ENCODE measurements at places on chromosomes 1 and 21.

DNA sequence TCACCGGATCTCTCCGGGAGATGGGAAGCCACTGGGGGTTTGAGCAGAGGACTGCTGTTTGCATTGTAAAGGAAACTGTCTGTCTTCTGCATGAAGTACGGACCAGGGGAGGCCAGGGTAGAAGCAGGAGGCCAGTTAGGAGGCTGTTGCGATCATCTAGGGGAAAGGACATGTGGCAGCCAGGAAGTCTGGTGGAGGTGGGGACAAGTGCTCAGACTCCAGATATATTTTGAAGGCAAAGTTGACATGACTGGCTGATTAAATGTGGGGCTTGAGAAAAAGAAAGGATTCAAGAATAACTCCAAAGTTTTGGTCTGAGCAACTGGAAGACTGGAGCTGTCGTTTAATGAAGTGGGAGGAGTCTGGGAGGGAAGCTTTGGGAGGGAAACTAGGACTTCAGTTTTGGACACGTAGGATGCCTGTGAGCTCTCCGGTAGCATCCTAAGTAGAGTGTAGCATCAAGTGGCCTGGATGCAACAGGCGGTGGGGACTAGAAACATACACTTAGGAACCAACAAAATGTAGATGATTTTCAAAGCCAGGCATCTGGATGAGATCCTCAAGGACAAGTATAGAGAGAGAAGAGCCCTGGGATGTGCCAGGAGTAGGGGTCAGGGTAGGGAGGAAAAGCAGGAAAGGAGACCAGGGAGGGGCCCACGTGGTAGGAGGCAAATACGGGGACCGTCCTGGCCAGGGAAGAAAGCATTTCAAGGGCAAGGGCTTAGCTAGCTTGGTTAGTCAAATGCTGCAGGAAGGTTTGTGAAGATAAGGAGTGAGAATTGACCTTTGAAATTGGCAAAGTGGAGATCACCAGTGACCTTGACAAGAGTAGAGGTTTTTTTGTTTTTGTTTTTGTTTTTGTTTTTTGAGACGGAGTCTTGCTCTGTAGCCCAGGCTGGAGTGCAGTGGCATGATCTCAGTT, 3.7 kb upstream of the C1orf210 start:
- no peak for DNase-seq

DNA sequence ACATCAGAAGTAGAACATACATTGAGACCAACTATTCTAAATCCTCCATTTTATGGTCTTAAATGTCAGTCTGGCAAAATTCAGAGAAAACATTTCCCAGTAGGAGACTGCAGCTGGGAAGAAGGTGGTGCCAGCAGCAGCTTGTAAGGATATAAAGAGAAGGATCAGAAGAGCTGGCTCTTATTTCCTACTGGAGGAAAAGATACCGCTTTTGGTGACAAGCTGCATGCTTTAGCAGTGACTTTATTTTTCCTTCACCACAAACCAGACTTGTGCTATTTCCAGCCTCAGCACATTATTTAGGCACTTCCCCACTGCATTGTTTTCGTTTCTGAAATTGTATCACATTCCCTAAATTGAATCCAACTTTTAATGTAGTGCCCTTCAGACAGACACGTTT, 28.4 kb downstream of the RNF11 start:
- DNase-seq = no peak

- peak; percentile 41 for DNase-seq
Measured at GRCh38 chr21:45559216-45560105, 17.2 kb upstream of the SLC19A1 start.

- no peak for DNase-seq
Measured at GRCh38 chr1:19892129-19892528, 9.9 kb downstream of the OTUD3 start.

DNA sequence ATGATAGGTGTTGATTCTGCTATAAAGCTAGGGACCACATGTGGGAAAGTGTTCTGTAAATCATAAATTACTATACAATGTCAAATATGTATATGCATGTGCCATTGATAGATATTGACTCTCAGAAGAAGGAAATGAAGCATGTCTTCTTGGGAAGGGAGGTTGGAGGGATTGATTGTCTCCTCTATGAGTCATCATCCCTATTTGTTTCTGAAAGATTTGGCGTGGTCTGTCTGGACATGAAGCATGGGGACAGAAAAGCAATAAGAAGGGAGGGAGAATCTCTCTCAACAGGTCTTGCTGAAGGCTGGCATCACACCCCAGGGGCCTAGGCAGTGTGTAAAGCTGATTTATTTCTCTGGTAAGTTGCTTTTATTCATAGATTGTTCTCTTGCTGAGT, 98.0 kb upstream of the KCNJ6 start:
- no peak for DNase-seq

DNA sequence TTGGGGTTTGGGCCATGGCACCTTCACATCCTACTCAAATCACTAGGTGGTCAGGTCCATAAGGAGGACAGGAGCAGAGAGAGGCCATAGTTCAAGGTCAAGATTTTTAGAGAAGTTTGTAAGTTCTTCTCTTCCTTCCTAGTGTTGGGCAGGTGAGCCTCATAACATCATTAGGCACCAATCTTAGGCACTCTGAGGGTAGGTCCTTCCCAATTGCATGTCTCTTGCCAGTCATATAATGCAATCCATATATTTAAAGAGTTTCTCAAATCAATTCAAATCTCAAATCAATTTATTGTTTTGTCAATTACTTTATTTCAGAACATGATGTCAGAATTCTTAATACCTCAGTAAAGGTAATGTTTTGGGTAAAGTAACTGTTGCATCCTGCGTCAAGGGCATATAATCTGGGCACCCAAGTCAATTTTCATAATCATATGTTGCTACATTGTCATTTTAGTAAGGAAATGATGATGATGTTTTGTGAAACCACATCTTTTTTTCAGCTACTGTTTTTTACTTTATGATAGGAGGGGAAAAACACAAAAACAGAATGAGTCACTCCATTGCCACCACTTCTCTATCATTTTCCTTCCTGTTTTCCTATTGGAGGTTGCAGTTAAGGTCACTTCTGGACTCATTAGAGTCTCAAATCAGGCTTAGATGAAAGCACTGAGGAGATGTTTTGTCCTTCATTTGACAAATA, 122.7 kb downstream of the UCHL5 start:
- DNase-seq = no peak

DNA sequence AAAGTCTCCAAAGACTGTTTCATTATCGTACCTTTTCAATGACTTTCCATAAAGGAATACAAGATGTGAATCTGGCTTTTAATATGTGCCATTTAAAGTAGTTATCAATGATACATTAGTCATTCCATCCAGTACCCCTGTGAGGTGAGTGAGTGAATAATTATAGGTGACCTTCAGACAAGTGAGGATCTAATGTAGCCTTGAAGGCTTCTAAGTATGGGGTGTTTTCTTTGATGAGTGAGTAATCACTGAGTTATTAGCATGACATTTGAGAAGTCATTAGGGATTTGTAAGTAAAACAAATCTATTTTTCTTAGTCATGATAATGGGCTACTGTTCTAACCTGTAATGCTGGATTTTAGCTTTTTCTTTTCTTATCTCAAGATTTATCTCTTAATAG, 831.4 kb downstream of the ADGRL2 start:
- DNase-seq = no peak

- no peak for DNase-seq
Measured at GRCh38 chr1:161710560-161710959, 3.5 kb downstream of the FCRLA start.

- peak; percentile 57 for DNase-seq
Measured at GRCh38 chr1:7407980-7408770, 362.9 kb upstream of the VAMP3 start.

DNA sequence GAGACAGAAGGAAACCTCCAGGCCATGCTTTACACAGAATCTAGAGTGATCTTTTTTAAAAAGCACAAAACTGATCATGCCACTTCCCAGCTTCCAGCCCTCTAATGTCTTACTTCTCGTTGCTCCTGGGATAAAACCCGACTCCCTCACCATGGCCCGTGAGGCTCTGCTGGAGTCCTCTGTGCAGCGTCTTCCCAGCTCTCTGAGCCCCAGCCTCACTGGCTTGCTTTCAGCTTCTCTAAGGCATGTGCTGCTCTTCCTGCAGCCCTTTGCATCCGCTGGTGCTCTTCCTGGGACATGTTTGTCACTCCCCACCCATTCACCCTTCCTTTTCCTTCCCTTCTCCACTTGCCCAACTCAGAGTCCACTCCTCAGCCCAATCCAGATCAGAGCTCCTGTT, 184.1 kb downstream of the AK5 start:
- DNase-seq = no peak

- no peak for DNase-seq
Measured at GRCh38 chr1:52798331-52798730, 44.2 kb upstream of the ZYG11A start.

GRCh38 chr1:4271338-4271998, 371.4 kb upstream of the C1orf174 start:
- DNase-seq = no peak

- no peak for DNase-seq
Measured at GRCh38 chr1:209456878-209457277, 126.6 kb upstream of the CAMK1G start.

- DNase-seq = no peak
Measured at GRCh38 chr1:77652268-77652667, 30.2 kb downstream of the ZZZ3 start.

- no peak for DNase-seq
Measured at GRCh38 chr1:93629101-93630059, 52.3 kb downstream of the BCAR3 start.

GRCh38 chr1:117067533-117068370, 7.6 kb downstream of the TTF2 start:
- DNase-seq = no peak

- no peak for DNase-seq
Measured at GRCh38 chr1:161313554-161314200, 504 bp upstream of the SDHC start.

DNA sequence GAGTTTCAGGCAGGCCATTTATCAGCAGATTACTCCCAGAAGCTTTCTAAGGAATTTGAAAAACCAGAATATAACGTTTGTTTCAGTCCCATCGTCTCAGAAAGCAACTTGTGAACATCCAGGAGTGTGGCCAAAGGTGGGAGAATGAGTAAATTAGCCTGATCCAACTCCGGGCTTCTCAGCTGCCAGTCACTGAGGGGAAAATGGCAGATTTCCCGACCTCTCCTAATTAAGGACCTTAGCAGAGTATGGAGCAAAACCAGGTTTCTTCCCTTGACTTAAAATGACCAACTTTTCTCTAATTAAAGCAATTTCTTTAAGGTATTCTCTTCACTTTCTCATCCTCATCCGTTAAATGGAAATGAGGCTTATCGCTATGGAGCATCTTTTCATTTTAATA, 1.0 kb downstream of the CORT start:
- DNase-seq = no peak

DNA sequence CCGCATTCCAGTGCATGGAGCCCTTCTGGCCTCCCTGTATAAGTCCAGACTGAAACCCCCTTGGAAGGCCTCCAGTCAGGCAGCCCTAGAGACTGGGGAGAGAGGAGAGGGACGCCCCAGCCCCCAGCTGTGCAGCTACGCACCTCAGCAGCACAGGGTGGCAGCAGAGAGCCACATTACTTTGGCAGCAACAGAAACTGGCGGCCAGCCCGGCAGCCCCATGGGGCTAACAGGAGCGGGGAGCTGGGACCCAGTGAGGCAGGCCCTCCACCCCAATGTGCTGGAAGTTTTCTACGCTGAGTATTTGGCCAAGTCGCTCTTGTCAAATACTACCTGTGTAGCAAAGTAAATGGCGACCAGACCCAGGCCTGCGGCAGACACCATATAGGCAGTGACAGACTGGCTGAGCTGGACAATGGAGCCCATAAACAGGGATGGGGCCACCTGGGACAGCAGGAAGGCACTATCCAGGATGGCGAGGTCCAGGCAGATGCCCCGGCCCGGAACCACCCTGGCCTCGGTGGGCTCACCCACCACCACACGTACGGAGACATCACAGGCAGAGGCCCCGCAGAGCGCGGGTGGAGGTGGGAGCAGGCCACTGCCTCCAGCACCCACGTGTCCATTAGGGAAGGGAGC, 21.2 kb downstream of the SLC45A3 start:
- DNase-seq = peak; percentile 90

GRCh38 chr1:80050085-80050484, 1043.6 kb upstream of the ADGRL4 start:
- no peak for DNase-seq

DNA sequence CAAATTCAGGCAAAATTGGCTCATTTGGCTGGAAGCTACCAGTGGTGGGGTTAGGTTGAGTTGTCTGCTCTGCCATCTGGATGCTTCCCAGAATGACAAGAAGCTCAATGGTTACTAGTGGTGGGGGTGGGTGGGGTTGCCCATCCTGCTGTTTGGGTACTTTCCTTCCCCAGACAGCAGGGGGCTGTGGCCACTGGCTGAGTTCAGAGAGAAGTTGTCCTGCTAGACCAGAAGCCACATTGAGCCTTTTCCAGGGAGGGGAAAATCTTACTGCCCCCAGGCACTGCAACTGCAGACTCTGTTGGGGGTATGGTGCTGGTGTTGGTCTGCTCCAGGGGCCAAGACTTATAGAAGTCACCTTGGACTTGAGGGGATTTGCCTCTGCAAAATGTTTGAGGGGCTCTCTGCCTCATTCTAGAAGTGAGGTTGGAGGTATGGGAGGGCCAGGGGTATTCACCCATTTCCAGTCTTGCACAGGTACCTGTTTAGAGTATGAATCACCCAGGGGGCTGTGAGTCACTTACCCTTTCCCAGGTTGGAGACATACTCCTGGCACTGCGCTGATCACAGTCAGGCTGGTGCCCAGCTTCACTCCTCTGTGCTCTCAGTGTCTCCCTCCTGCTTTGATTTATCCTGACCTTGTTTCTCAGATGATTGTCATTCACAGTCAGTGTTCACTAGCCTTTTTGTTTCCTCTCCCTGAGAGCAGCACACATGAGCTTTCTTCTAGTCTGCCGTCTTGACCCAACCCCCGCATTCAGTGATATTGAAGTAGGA, 89.1 kb upstream of the NEGR1 start:
- DNase-seq = no peak

DNA sequence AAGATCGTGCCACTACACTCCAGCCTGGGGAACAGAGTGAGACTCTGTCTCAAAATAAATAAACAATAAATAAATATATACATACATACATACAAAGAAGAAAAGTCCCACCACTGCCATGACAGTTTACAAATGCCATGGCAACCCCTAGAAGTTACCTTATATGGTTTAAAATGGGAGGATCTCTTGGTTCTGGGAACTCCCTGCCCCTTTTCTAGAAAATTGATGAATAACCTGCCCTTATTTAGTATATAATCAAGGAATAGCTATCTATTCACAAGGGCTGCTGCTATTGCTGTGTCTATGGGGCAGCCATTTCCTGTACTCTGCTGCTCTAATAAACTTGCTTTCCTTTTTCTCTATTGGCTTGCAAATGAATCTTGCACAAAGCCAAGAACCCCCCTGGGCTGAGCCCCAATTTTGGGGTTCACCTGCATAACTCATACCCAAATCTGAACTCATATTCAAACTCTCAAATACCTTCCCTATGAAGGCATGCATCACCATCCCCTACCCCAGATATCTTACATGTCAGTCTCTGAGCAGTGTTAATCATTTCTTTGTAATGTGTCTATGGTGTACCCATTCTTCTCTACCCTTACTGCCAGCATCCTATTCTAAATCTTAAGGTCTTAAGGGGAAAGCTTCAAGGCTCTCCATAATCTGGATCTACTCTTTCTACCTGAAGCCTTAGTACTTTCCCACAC, 9.0 kb downstream of the GON4L start:
- no peak for DNase-seq

All from Right ventricle myocardium inferior (tissue), 1 donor.